ENCODE measurements at places on chromosomes 13 and 19. TPM values are rescaled to one million over a fixed set of nuclear protein-coding genes. Genes with fewer than 3 reads are reported as not detected.

Gene FFAR2
- total RNA-seq: 0.17 TPM

Gene BEST2
- not detected for total RNA-seq

Gene PSG6
- total RNA-seq: not detected

Gene CRTC1
- 9.5 TPM for total RNA-seq

- DNase-seq: no peak
- H3K27me3 ChIP-seq: no peaks in the 10 kb centered on the region
- H3K4me1 ChIP-seq: peaks cover 23% of the 10 kb centered on the region
- no peaks in the 10 kb centered on the region for H3K36me3 ChIP-seq
- H3K4me3 ChIP-seq: peak overlapping the region; percentile 97
Observed at GRCh38 chr19:47113850-47114651, 475 bp upstream of the ZC3H4 start.

DNA sequence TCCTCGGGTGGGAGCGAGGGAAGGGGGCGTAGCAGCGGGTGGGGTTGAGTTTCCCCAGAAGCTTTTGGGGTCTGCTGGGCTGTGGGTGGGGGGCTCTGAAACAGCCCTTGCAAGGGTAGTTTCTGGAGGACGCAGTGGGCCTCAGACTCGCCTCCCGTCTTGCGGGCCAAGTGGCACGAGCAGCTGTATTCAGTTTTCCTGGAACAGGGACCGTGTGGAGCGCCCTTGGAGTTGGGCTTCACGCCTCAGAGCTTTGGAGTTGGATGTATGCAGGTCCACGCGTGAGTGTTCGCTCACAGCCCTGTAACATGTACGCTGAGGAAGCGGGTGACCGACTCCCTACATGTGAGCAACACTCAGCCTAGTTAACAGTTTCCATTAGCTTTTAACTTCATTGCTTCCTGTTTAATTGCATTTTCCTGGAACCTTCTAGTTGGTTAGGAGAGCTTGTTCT, 603 bp downstream of the TM9SF2 start:
- peak overlapping the region; percentile 88 for H3K27ac ChIP-seq
- DNase-seq: no peak
- H3K4me1 ChIP-seq: peaks cover 46% of the 10 kb centered on the region
- H3K4me3 ChIP-seq: peak overlapping the region; percentile 77

Data from heart right ventricle (tissue), 16 donors.